ENCODE measurements at places on chromosomes 16 and 17.

GRCh38 chr17:72244956-72245355 is 124.1 kb downstream of the SOX9 start:
- DNase-seq = no peak

DNA sequence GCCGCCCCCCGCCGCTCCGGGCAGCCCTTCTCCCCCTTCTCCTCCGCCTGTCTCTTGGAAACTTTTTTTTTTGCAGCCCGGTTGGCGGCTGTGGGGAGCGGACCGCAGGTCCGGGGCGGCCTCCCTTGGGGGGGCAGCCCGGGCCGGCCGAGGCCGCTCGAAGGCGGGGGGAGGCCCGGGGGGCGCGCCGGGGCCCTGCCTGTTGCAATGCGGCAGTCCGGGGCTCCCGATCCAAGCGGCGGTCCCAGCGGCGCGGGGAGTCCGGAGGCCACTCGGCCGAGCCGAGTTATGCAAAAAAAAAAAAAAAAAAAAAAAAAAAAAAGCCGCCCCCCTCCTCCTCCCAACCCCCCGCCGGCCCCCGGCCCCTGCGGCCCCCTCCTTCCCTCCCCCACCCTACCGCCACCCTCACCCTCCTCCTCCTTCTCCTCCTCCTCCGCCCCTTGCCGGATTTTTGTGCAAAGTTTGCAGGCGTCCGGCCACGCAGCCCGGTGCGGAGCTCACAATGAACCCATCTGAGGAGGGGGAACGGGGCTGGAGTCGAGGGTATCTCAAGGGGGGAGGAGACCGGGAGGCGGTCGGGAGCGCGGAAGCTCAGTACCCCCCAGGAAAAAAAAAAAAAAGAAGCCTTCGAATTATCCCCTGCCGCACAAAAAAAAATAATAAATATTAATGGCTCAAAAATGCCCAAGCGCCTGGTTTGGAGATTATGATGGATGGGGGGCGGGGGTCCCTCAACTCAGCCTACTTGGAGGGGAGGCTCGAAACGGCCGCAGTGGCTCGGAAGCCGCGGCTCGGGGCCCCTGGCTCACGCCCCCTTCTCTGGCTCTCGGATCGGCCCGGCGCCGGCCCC is at the start of gene ZNF423:
TSS of gene ZNF423 (minus strand) at position 291 of the 850 bp plus-strand sequence. CDS start 338 bp downstream, outside the sequence.
- no peak for DNase-seq

DNA sequence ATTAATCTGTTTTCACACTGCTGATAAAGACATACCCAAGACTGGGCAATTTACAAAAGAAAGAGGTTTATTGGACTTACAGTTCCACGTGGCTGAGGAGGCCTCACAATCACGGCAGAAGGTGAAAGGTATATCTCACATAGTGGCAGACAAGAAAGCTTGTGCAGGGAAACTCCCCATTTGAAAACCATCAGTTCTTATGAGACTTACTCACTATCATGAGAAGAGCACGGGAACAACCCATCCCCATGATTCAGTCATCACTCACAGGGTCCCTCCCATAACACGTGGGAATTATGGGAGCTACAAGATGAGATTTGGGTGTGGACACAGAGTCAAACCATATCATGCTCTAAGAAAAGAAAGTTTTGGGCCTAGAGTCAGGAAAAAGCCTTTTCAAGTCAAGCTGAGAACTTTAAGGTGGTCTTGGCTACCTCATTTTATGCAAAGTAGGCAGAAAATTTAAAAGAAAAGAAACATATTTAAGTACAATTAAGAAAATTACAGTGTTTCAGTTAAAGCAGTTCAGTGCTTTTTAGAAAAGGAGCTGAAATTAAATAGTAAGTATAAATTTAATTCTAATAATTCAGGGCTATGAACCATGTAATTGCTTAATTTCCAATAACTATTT is 24.9 kb upstream of the CRYM start:
- DNase-seq = peak; percentile 53

DNA sequence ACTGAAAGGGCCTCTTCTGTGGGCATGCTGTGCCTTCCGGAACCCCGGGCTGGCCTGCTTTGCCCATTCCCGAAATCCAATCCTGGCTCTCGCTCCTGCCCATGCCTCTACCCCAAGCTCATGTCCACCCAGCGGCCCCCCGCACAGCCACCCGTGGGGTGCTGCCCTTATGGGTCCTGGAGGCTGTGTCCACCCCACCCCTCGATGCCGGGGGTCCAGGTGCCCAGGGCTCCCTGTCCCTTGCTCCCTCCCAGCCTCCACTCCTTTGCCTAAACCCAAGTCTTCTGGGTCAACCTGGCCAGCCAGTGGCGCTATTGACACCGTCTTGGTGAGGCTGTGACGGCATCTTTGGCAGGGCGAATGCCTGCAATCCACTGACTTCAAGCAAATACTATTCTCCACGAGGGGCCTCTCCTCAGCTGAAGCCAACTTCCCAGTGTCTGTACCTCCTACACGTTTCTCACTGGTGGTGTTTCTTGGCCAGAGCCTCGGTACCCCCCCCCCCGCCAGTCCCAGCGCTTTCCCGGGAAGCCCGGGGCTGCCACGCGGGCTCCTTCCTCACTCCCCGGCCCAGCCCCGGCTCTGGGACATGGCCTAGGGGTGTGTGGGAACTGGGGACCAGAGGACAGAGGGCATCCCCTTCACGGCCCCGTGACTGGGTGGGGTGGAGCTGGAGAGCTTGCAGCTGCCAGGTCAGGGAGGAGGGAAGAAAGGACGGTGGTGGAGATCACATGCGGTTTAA is 12.2 kb upstream of the DUS1L start:
- peak; percentile 38 for DNase-seq

- DNase-seq = no peak
Measured at GRCh38 chr17:17779015-17779611, 57.7 kb downstream of the SREBF1 start.

GRCh38 chr17:2723997-2724783 is 12.6 kb upstream of the CLUH start:
- DNase-seq = peak; percentile 37

GRCh38 chr17:42017866-42018200 is 594 bp upstream of the DNAJC7 start:
- peak; percentile 54 for DNase-seq

DNA sequence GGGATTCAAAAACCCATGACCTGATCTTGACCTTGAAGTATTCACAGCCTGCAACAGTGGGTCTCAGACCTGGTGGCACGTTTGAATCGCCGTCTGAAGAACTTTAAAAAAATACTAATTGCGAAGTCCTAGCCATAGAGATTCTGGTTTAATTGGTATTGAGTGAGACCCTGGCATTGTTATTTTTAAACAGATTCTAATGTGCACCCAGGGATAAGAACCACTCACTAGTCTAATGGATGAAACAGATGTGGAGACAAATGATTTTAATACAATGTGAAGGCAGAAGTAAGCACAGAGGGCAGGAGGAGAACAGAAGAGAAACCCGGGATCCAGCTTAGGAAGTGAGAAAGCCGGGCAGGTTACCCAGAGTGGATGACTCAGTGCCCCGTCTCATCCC is 21.2 kb downstream of the TMEM98 start:
- no peak for DNase-seq

GRCh38 chr16:25693631-25694030 is 1.9 kb downstream of the HS3ST4 start:
- no peak for DNase-seq

- peak; percentile 39 for DNase-seq
Measured at GRCh38 chr17:72118335-72119076, 2.3 kb upstream of the SOX9 start.

GRCh38 chr16:85417156-85417860 is 195.8 kb upstream of the GSE1 start:
- DNase-seq = no peak

- DNase-seq = peak; percentile 37
Measured at GRCh38 chr17:49365667-49366066, 3.6 kb upstream of the ZNF652 start.

DNA sequence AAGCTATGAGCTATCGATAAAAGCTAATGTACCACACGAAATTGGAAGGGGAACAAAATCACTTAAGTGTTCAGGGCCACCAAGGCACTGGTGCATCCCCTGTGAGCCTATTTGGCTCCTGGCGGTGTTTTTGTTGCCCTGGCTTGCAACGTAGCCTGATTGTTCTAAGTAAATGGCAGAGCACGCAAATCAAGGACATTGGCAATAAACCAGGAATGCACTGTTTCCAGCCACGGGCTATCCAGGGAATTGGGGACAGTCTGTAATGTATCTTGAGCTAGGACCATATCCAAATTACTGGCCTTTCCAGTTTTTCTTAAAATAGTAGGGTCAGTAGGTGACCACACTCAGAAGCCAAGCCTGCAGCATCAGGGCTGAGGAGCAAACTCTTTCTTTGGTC is 734.0 kb downstream of the MAF start:
- DNase-seq = no peak

- DNase-seq = no peak
Measured at GRCh38 chr16:30445149-30445407, 596 bp downstream of the SEPHS2 start.

DNA sequence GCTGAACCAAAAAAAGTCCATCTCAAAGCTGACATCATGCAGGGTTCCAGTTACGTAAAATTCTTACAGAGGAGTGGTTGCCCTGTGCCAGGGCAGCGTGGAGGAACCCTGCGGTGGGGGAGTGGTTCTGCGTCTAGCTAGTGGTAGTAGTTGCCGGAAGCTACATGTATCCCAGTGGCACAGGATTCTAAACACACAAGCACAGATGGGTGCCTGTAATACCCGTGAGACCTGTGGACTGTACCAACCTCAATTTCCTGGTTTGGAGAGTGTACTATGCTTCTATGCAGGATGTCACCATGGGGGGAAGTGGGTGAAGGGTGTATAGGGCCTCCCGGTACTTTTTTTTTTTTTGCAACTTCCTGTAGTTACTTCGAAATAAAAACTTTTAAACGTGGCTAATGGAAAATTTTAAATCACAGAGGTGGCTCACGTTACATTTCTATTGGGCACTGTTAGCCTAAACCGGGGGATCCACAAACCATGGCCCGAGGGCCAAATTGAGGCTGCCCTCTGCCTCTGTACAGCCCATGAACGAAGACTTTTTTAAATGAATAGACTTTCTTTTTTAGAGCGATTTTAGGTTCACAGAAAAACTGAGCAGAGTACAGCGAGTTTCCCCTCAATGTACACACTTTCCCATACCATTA is 38.5 kb downstream of the TBC1D16 start:
- no peak for DNase-seq

- DNase-seq = no peak
Measured at GRCh38 chr17:29546085-29546484, 20.8 kb downstream of the ABHD15 start.

GRCh38 chr17:4842376-4842775 is 9.2 kb downstream of the MINK1 start:
- DNase-seq = no peak

DNA sequence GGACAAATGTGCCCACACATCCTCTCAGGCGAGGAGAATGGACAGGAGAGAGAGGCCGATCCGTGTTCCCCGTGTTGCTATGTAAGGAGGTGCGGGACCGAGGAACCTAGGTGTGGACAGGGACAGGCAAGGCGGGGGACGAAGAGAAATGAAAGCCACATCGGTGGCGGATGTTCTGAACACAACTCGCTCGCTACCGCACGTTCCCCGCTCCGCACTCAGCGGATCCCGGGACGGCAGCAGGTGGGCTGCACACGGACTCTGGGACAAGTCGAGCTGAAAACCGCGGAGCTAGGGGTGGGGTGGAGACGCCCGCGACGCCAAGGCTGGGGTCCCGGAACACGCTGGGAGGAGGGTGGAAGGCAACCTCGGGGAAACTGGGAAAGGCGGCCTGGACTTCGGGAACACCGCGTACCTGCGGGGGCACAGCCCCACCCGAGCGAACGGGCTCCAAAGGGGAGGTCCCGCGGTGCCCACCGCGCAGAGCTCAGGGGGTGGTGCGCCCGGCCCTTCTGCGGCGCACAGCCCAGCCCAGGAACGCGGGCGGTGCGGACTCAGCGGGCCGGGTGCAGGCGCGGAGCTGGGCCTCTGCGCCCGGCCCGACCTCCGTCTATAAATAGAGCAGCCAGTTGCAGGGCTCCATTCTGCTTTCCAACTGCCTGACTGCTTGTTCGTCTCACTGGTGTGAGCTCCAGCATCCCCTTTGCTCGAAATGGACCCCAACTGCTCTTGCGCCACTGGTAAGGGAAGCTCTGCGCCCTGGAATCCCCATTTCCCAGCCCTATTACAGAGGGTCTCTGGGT is at the start of gene MT1E:
TSS of gene MT1E (plus strand) at position 642 of the 803 bp plus-strand sequence. CDS start at position 713, 71 bp downstream.
- no peak for DNase-seq

- no peak for DNase-seq
Measured at GRCh38 chr16:85664580-85665372, 24.0 kb downstream of the GINS2 start.

DNA sequence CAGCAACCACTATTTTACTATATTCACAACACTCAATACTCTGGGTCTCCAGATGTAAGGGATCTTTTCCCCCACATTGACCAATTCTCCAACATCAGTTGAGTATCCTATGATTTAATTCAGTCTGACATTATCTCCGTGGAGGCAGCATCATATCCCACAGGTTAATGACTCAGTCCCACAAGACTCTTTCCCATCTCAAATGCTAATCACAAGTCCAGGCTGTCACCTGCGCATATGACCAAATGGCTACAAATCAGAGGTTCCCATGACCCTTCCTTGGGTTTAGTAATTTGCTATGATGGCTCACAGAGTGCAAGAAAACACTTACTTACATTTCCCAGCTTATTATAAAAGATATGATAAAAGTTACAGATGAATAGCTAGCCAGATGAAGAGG is 18.7 kb downstream of the ACSM3 start:
- no peak for DNase-seq

DNA sequence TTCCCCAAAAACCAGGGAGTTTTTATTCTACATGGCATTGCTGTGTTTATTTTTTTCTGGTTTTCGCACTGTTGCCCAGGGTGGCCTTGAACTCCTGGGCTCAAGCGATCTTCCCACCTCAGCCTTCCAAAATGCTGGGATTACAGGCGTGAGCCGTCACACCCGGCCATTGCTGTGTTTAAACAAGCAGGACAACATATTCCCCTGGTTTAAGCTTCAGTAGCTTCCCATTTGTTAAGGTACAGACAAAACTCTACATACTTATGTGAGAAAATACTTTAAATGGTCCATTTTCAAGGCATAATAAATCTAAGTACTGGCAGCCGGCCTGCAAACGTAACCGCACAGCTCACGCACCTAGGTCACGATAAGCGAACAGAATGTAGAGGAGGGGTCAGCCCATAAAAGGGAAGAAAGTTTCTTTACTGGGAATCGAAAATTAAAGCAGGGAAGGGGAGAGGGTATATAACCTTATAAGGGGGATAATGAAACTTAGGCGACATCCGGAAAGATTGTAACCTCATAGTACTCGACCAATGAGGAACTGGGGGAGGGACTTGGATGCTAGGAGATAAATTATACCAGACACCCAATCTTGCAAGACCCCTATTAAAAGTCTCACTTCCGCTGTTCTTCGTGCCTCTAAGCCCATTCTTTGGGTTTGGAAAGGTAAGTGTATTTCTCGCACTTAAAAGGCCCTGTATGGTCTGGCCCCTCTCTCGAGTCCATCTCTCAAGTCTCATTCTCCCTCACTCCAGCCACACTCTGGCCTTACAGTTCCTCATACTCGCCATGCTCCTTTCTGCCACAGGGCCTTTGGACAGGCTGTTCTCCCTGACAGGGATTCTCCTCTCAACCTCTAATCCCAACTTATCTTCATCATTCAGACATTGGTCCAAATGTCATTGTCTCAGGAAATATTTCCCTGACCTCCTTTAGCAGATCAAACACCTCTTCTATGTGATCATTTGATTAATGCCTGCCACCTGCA is 59.2 kb downstream of the TEX14 start:
- no peak for DNase-seq

GRCh38 chr16:77171745-77172635 is 19.0 kb upstream of the MON1B start:
- DNase-seq = peak; percentile 59

- peak; percentile 51 for DNase-seq
Measured at GRCh38 chr17:28744972-28745785, 1.4 kb downstream of the TRAF4 start.

All from K562 (cell line).